Activated CD4-positive, CD25-positive, alpha-beta regulatory T cell treated with anti-CD3 and anti-CD28 coated beads, Interleukin-2, amount 50 U/mL, for 72 hours (primary cell): ENCODE measurements at places on chromosomes 12 and 14.
A peak's percentile ranks its signal among the peaks of the same experiment; 100 is the strongest.

- DNase-seq: no peak
Measured at GRCh38 chr12:1216560-1216959, 225.5 kb downstream of the ERC1 start.

GRCh38 chr14:74712499-74713394 is at the start of the genes AREL1 and FCF1:
Gene AREL1 (minus strand): TSS chr14:74713080. CDS start chr14:74685615, 27,465 bp downstream.
Gene FCF1 (plus strand): TSS chr14:74713144. CDS start chr14:74713198, 54 bp downstream.
- peak; percentile 75 for DNase-seq

- DNase-seq: no peak
Measured at GRCh38 chr12:132535019-132535418, 45.1 kb downstream of the FBRSL1 start.

DNA sequence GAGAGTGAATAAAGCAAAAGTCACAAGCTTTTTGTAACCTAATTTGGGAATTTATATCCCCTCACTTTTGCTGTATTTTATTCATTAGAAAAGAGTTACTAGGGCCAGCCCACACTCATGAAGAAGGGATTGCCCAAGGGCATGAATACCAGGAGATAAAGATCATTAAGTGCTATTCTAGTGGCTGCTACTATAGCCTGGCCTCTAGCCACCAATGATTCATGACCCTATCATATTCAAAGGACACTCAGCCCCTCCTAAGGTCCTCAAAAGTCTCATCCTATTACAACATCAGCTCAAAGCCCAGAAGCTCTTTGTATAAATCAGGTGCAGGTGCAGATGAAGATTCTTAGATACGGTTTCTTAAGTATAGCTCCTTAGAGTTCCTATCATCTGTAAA is 518.1 kb downstream of the TRHDE start:
- DNase-seq: no peak

GRCh38 chr12:54936736-54937135 is 47.8 kb downstream of the TESPA1 start:
- DNase-seq: no peak

- DNase-seq: no peak
Measured at GRCh38 chr12:40313928-40314327, 89.1 kb downstream of the LRRK2 start.

GRCh38 chr12:56720731-56721151 is 4.4 kb downstream of the NACA start:
- DNase-seq: no peak

GRCh38 chr14:24828486-24828885 is 194.5 kb upstream of the GZMB start:
- no peak for DNase-seq

GRCh38 chr12:27572486-27573255 is 48.7 kb downstream of the PPFIBP1 start:
- DNase-seq: no peak

GRCh38 chr12:132804426-132804861 is 24.2 kb downstream of the GOLGA3 start:
- DNase-seq: no peak

GRCh38 chr12:52156757-52157565 is 34.9 kb downstream of the KRT80 start:
- peak; percentile 80 for DNase-seq

DNA sequence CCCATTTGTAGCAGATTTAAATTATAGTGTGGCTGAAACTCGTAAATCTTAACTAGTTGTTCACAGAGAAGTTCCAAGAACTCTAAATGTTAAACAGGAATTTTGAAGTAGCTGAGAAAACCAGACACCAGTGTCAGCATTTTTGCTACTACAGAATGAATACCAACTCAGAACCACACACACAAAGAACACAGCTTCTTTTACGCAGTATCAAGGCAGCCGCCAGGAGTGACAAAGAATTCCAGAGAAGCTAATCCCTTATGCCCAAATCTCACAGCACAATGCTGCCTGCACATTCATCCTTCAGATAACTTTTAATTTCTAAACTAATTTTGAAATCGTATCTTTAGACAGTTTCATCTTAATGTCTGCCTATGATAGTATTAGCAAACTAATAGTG is 37.4 kb downstream of the SLC6A15 start:
- no peak for DNase-seq

GRCh38 chr14:79833781-79834180 is 377.5 kb downstream of the DIO2 start:
- no peak for DNase-seq

- DNase-seq: no peak
Measured at GRCh38 chr14:63295231-63295685, 23.5 kb downstream of the GPHB5 start.

DNA sequence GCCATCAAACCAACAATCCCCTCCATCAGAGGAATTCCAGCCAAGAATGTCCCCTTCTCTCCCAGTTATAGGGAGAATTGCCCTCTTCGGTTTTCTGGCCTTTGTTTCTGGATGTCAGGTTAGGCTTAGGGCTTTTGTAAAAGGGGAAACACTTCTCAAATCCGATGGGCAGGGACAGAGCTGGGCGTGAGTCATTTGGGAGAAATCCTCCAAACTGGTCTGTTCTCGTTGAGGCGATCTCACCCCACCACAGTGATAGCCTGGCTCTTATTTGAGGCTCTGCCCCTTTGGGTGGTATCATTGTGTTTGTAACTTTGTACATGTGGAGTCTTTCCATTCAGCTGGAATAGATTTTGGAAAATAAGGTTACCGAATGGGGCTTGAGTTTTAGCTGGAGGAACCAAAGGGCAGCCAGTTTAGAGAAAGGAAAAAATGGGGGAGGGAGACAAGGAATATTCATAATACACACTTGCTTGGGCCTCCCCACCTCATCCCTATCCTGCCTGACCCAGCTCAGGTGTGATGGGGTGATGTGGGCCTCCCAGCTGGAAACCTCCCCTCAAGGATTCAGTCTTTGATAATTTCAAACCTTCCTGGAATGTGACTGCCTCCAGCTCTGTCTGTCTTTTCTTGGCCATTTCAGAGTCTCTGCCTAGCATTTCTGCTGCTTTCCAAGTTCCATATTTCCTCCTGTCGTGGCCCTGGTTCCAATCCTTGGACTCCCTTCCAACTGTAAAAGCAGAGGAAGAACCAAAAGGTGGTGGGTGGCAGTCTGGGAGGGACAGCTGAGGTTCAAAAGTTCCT is 7.5 kb downstream of the HOXC4 start:
- DNase-seq: no peak

DNA sequence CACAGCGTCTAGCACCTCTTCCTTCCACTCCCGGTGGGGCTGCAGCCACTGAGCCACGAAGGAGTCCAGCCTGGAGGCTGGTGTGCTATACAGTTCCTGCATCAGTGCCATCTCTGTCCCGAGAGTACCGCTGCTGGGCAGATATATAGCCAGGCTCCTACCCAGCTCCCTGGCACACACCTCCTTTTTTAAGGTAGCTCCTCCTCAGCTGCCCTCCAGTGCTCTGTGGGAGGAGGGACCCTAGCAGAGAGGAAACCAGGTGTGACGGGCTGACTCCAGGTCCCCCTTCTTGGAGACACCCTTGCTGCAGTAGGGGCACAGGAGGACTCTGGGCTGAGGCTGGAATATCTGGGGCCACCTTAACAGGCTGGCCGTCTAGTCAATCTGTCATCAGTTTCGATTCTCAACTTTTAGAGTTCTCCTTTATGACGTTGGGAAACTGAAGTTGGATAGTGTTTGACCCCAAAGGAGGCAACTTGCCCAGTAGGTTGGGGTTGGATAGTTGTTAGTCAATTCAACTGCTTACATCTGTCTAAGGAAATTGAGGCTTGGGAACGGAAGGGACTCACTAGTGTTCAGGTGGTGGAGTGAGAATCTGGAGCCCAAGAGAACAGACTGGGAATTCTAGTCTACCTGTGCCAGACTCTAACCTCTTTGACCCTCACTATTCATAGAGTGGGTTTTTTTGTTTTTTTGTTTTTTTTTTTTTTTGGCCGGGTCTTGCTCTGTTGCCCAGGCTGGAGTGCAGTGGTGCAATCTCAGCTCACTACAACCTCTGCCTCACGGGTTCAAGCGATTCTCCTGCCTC is at the start of gene OASL:
Gene OASL, minus strand, starts transcription at position 386 of the 808 bp plus-strand sequence. Its CDS starts 275 bp downstream, at position 111.
- DNase-seq: peak; percentile 51

DNA sequence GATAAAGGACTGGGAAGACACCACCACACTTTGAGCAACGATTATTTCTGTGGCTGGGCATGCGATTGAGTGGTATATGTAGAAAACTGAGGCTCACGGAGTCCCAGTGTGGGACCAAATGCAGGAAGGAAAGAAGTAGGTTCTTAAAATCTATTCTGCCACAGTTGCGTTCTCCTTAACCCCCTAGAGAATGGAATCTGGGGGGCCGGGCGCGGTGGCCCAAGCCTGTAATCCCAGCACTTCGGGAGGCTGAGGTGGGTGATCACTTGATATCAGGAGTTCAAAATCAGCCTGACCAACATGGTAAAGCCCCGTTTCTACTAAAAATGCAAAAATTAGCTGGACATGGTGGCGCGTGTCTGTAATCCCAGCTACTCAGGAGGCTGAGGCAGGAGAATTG is 29.9 kb upstream of the CORO1C start:
- DNase-seq: no peak

- no peak for DNase-seq
Measured at GRCh38 chr14:93953263-93953662, 23.1 kb downstream of the ASB2 start.

DNA sequence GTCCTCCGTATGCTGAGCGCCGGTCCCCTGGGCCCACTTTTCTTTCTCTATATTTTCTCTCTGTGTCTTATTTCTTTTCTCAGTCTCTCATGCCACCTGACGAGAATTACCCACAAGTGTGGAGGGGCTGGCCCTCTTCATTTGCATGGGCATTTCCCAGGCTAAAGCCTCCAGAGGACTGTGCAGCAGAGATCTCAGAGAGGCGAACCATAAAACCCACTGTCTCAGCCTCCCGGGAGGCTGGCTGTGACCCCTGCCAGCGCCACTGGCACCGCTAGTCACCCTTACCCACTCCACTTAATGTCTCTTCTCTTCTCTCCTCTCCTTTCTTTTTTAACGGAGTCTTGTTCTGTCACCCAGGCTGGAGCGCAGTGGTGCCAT is 7.1 kb upstream of the SERPINA9 start:
- no peak for DNase-seq

GRCh38 chr12:112097641-112098040 is 10.9 kb downstream of the NAA25 start:
- DNase-seq: no peak

DNA sequence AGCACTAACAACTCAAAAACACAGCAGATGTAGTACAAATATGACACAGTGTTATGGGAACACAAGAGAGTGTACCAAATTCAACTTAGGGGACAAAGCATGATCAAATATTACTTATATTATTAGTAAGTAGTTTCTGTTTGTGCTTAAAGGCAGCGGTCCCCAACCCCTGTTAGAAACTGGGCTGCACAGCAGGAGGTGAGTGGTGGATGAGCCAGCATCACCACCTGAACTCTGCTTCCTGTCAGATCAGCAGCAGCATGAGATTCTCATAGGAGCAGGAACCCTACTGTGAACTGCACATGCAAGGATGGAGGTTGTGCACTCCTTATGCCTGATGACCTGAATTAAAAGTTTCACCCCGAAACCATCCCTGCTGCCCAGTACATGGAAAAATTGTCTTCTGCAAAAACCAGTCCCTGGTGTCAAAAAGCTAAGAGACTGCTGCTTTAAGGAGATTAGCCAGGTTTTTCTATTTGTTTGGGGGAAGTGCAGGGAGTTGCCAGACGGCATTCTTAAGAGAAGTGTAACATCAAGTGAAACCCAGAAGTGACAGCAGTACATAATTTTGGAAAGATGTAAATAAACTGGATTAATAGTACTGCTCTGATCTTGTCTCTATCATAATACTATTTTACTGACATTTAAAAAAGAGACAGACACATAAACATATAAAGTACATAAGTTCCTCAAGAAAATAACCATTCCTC is 26.7 kb downstream of the GTF2A1 start:
- DNase-seq: no peak

DNA sequence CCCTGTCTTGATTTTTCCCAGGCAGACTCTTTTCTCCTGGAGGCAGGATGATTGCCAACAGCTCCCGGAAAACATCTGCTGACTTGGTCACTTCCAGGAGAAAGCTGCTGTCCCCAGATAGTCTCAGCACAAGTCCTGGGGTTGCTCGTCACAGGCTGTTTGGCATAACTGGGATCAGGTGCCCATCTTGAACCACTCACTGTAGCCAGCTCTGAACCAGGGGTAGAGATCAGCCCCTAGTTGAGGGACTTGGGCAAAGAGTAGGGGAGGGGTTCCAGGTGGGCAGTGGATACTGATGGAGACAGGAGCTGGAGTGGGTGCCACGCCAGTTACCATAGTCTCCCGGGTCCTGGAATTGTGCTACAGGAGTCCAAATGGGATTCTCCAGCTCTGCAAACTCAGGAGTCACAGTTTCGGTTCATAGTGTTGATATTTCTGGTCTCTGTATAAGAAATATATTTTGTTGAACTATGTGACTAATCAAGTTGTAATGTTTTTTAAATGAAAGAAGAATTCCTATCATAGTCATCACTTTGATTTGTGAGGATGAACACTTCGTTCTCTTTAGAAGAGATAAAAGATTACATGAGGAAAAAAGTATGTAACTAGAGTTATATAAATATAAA is 1154.5 kb downstream of the AACS start:
- DNase-seq: no peak

DNA sequence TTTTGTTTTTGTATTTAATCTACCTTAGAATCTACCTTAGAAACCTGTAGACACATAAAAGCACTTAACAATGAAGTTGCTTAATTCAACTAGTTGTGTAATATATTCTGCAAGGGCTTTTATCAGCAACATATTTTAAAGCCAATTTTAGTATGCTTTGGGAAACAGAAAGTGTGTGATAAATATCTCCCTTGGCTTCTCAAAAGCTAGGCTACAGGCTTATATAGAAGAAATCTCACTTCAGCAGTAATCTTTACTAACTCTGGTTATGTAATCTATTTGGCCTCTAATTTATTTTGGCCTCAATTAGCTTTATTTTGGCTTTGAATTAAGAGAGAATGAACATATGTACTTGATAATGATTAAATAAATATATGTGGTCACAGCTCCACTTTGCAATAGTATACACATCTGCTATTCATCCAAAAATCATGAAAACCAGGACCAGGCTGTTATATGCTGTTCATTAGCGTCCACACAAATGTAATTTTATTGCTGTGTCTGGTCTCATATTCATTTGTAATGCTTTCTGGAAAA is 37.2 kb downstream of the LRP6 start:
- DNase-seq: no peak

DNA sequence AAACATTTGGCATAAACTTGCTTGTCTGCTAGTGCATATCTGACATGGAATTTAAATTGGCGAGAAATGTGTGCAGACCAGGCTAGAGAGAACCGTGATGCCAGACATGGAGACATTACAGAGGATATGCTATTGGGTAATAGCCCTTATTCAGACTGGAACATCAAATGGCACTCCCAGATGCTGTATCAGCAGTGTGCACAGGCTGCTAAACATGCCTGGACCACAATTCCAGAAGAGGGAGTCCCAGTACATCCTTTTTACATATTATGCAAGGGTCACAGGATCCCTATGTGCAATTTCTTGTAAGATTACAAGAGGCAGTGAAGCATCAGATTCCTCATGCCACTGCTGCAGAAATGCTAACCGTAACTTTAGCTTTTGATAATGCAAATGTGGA is 354.5 kb upstream of the FOXG1 start:
- DNase-seq: no peak

GRCh38 chr14:59832653-59833294 is 37.8 kb downstream of the RTN1 start:
- no peak for DNase-seq
